ENCODE measurements at places on chromosomes 4 and X. TPM values are rescaled to one million over a fixed set of nuclear protein-coding genes. Genes with fewer than 3 reads are reported as not detected.

Gene PGRMC2
- 47.2 TPM for total RNA-seq

Gene TCP11X2
- not detected for total RNA-seq

Gene EMCN
- 127 TPM for total RNA-seq

Gene RTL5
- 0.47 TPM for total RNA-seq

Gene WAS
- 0.09 TPM for total RNA-seq

Gene PLAC8
- total RNA-seq = 1.1 TPM

Gene PDE6B
- 7.5 TPM for total RNA-seq

Gene KCTD8
- total RNA-seq = 1.0 TPM

Gene WNK3
- total RNA-seq = 0.60 TPM

Gene RHOXF1
- not detected for total RNA-seq

Gene CCNA2
- total RNA-seq = 24.7 TPM

Gene AFF2
- not detected for total RNA-seq

Gene TXK
- 0.23 TPM for total RNA-seq

Gene KLB
- total RNA-seq = under 0.01 TPM

Gene PNCK
- not detected for total RNA-seq
